ENCODE measurements at places on chromosomes 2 and 18.

GRCh38 chr2:128464456-128464855 lies 145.8 kb upstream of the HS6ST1 start:
- peaks cover 7% of the 10 kb centered on the region for H3K27me3 ChIP-seq
- no peaks in the 10 kb centered on the region for H3K4me1 ChIP-seq
- peaks cover 20% of the 10 kb centered on the region for H3K36me3 ChIP-seq
- no peak for DNase-seq
- H3K27ac ChIP-seq, result no peak overlapping the region
- H3K4me3 ChIP-seq, result no peak overlapping the region

DNA sequence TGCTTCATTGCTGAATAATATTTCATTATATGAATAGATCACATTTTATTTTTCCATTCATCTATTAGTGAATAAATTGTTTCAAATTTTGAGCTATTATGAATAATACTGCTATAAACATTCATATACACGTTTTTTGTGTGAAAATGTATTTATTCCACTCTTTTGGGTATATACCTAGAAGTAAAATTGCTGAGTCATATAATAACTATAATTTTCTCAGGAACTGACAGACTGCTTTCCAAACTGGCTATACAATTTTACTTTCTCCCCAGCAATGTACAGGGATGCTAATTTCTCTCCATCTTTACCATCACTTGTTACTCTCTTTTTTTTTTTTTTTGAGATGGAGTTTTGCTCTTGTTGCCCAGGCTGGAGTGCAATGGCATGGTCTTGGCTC lies 35.5 kb upstream of the BAZ2B start:
- H3K36me3 ChIP-seq, result no peaks in the 10 kb centered on the region
- no peak overlapping the region for H3K27ac ChIP-seq
- H3K4me3 ChIP-seq, result no peak overlapping the region
- H3K27me3 ChIP-seq, result no peaks in the 10 kb centered on the region
- no peaks in the 10 kb centered on the region for H3K4me1 ChIP-seq

- H3K4me3 ChIP-seq, result no peak overlapping the region
- peaks cover 15% of the 10 kb centered on the region for H3K4me1 ChIP-seq
- H3K36me3 ChIP-seq, result peaks cover 38% of the 10 kb centered on the region
- H3K27me3 ChIP-seq, result no peaks in the 10 kb centered on the region
Observed at GRCh38 chr2:39356922-39357639, 80.0 kb downstream of the MAP4K3 start.

GRCh38 chr18:57301573-57302559 lies 50.5 kb upstream of the ST8SIA3 start:
- H3K27me3 ChIP-seq, result no peaks in the 10 kb centered on the region
- H3K27ac ChIP-seq, result no peak overlapping the region
- H3K4me3 ChIP-seq, result no peak overlapping the region
- H3K4me1 ChIP-seq, result no peaks in the 10 kb centered on the region
- DNase-seq, result no peak

Measured in activated T-helper 2 cell treated with anti-CD3 and anti-CD28 coated beads, Interferon-gamma antibody, Interleukin-2, Interleukin-4, amounts not matched to agents 10 μg/mL and 5 μg/mL and 100 μg/mL, durations not matched to agents 14 hours and 24 hours and 36 hours (primary cell).